ENCODE measurements at places on chromosomes 5 and 9.
A peak's percentile ranks its signal among the peaks of the same experiment; 100 is the strongest.

GRCh38 chr9:1878811-1879210, 136.3 kb upstream of the SMARCA2 start:
- no peak for DNase-seq

GRCh38 chr9:123368023-123368422, 12.0 kb downstream of the CRB2 start:
- DNase-seq = no peak

GRCh38 chr9:71929223-71929622, 17.8 kb downstream of the C9orf85 start:
- DNase-seq = no peak

GRCh38 chr5:12330381-12330780, 426.1 kb upstream of the CTNND2 start:
- no peak for DNase-seq

DNA sequence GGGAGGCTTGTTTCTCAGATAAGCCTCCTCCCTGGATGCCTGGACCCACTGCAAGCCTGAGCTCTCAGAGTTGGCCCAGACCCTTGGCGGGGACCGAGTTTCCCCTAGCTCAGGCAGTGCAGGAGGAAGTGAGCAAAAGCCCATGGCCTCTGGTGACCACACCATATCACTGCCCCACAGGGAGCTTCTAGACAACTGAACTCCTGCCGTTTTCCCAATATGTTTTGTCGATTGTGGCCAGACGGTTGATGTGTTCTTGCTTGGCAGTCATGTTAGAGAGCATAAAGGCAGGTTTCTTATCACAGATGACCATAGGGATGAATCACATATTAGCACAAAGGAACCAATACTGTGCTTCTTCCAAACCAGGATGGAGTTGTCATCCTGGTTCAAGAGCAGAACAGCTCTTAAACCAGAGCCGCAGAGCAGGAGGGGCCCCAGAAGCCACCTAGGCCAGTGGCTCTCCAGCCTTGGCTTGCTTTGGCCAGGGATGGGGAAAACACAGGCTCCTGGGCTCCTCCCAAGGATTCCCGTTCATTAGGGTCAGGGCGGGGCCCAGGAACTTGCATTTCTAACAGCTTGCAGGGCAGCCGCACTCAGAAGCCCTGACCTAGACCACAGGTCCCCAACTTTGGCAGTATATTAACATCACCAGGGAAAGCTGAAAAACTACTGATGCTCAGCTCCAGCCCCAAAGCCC, 113.1 kb upstream of the TBC1D2 start:
- no peak for DNase-seq

DNA sequence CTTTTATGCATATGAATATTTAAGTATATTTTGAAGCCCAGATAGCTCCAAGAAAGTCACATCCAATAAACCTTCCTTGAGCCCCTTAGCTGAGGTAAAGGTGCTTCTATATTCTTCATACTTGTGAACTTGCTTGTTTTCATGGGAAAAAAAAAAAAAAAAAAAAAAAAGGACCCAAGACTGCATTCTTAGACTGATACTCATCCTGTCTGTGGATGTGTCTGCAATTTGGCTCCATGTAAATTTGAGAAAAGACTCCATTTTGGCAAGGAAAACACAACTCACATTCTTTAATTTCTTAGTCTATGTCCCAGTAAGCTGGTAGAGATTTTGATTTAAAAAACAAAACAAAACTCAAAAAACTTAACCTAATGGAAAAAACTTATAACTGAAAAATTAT, 238.3 kb downstream of the FBXL17 start:
- no peak for DNase-seq

- no peak for DNase-seq
Measured at GRCh38 chr5:170095646-170096045, 10.1 kb upstream of the FOXI1 start.

GRCh38 chr9:116009420-116009819, 144.2 kb upstream of the PAPPA start:
- no peak for DNase-seq

- DNase-seq = no peak
Measured at GRCh38 chr9:117979914-117980313, 275.7 kb downstream of the TLR4 start.

DNA sequence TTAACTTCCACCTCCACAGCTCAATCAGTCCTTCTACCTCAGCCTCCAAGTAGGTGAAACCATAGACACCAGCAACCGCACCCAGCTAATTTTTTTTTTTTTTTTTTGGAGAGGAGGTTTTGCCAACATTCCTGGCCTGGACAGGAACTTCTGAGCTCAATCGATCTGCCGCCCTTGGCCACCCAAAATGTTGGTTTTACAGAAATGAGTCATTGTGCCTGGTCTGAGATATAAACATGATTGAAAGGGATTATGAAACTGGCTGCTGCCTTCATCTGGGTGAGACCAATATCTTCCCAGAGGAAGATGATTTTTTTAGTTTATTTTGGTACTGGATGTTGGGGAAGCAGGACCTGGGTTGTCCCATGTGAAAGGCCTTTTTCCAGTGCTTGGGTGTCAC, 9.2 kb downstream of the TAF11L12 start:
- DNase-seq = no peak

GRCh38 chr9:77752554-77752953, 104.4 kb upstream of the GNA14 start:
- no peak for DNase-seq

- DNase-seq = no peak
Measured at GRCh38 chr5:74167206-74167929, 473.2 kb downstream of the ENC1 start.

GRCh38 chr5:13480834-13481233, 463.7 kb downstream of the DNAH5 start:
- DNase-seq = no peak

- peak; percentile 79 for DNase-seq
Measured at GRCh38 chr9:113580041-113580953, 116.8 kb downstream of the RGS3 start.

GRCh38 chr9:87020169-87020950, 73.1 kb upstream of the GAS1 start:
- no peak for DNase-seq

DNA sequence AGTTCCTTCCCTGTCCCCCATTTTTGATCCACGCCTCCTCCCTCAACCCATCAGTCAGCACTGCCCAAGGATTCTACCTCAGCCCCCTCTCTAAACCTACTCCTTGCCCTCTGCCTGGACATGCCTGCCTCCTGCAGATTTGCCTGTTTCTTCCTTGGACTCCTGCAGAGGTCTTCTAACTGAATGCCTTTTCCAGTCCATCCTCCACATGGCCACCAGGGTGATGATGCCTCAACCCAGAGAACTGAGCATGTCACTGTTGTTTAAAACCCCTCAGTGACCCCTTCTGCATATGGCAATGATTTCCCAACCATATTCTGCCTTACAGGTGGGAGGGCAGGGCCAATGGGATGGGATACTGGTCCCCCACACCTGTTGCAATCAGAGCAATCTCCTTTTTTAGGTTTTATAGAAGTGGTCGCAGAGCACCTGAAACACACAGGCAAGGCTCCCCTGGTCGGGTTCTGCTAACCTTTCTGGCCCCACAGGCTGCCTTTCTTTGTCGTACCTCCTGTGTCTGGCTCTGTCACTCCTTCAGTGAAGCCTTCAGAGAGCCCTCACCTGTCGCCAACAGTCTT, 9.3 kb downstream of the PHYKPL start:
- DNase-seq = no peak

DNA sequence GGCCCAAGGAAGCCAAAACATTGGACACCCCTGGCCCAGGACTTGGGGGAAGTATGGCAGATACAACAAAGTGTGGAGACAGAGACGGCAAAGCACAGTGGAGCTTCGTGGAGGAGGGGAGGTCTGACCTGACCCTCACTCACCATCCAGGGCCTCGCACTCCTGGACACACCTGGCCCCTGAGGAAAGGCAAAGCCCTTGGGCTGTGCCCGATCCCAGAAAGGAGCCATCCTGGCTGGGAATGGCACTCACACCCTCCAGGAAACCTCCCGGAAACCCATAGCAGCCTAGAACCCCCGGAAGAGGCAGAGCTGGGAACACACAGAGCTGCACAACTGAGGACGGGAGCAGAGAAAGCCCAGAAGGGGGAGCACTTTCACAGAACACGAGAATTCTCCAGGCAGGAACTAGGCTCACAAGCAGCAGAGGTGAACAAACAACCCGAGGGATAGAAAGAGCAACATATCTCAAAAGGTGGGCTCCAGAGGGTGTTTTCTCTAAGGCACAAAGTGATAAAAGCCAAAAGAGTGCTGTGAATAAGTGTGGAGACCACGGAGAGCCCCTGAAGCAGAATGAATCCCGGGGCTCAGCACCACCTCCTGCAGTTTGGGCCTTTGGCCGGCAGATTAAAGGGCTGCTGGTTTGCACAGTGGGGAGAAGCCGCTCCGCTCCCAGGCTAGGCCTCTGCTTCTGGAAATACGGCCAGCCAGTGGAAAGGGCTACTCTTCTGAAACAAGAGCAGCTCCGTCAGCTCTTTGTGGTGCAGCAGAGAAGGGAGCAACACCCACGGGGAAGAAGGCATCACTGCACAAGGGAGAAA, 108.2 kb downstream of the UBE2R2 start:
- peak; percentile 18 for DNase-seq

- DNase-seq = peak; percentile 37
Measured at GRCh38 chr9:96232539-96233241, 69.3 kb downstream of the HSD17B3 start.

DNA sequence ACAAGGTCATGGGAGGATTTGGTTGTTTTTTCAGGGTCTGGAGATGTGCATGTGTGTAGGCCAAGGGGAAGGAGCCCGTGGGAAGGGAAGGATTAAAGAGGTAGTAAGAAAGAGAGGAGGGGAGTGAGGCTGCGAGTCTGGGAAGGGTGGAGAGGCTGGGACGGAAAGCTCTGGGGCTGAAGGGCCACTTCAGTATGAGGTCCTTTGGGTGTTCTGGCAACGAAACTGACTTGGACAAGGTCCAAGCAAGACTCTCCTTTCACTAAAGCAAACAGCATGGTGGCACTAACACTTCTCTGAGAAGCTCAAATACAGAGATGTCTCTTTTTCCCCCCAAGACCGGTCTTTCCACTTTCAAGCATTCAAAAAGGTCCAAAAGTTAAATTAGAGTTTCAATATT, 394.5 kb downstream of the ARHGEF28 start:
- no peak for DNase-seq

DNA sequence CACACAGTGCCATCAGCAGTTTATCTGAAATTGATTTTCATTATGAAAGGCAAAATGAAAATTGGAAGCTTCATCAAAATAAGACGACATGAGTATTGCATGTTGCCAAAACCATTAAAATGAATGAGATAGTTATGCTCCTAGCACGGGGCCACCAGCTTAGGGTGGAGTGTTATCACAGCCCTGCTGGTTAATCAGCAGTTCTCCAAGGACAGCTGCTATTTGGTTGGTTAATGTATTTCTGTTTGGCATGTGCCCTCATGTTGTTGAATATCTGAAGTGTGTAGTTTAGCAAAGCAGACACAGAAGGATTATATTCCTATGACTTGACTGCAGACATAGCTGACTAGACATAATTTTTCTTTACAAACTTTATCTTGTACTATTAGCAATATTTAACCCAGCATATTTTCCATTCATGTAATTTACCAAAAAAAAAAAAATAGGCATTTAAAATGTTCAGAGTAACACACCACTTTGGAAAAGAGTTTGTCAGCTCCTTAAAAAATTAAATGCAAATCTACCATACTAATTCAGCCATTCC, 98.6 kb upstream of the PIK3R1 start:
- no peak for DNase-seq

- DNase-seq = no peak
Measured at GRCh38 chr5:58383448-58383847, 76.4 kb downstream of the PLK2 start.

DNA sequence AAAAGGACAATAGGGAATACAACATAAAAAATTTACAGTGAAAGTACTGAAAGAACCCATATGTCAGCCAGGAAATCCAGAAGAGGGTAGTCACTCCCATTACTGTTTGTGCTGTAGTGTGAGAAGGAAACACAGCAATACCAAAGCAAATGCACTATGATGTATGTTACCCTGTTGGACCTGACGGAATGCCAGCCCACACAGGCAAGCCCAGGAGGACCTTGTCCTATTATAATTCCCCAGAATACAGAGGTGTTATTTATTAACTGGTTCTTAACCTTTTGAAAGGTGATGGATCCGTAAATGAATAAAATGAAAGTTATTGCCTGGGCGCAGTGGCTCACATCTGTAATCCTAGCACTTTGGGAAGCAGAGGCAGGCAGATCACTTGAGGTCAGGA, 79.0 kb downstream of the GDA start:
- no peak for DNase-seq

DNA sequence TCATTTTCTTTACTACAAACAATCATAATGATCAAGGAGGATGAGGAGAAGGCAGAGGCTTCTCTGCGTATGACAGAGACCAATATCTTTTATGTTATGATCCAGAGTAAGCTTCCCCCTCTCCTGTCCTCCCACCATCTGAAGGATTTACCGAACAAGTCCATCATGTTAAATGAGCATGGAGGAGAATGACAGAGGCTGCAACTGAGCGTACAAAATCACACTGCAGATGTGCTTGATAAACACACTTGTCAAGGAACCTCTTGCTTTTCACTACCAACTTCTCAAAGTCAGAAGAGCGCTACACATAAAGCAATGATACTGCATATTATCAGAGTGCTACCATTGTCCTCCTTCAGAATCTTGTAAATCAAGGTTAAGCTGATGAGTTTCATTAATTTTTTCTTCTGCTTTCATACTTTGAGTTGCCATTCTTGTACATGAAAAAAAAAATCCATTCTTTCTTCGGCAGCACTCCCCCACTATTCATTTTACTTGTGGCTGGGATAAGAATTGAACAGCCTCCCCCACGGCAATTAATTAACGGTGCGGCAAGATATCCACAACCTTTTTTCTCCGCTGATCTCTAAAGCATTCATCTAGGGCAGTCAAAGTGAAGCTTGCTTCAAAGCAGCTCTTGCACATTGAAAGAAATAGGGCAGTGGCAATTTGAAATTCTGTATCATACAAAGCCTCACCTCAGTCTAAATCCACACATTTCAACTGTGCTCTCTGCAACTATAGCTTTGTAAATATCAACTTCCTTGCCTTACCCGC, 673.9 kb upstream of the DMAC1 start:
- DNase-seq = no peak

DNA sequence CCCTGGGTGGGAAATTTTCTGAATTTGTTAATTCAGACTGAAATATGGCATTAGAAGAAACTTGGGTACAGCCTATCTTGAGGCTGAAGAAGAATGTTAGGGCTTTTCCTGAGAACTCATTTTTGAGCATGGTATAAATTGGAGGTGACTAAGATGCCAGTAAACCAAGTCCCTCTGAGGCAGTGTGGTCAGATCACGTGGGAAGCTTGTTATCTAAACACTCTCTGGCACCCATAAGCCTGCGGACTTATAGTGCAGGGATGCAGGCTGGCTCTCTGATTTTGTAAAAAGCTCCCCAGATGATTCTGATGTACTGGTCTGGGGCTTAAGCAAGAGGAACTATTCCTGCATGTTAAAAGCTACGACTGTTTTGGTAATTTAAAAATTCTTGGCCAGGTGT, 34.3 kb downstream of the MTMR12 start:
- DNase-seq = peak; percentile 11

DNA sequence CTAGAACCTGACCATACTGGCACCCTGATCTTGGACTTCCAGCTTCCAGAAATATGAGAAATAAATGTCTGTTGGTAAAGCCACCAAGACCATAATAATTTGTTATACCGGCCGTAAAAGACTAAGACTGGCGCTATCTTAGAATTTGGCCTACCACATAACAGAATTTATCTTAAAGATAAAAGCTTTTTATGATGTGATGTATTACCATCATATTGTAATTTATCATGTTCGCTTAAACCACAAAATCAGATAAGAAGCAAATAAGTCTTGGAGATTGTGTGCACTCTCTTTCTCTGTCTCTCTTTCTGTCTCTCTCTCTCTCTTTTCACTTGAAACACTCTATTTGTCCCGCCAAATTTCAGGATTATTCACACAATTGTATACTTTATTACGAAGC, 35.6 kb downstream of the FST start:
- no peak for DNase-seq

GRCh38 chr5:90406466-90406865, 3.1 kb downstream of the CETN3 start:
- DNase-seq = no peak

Measured in activated CD4-positive, alpha-beta T cell treated with anti-CD3 and anti-CD28 coated beads, Interleukin-2, amount 50 U/mL, for 48 hours (primary cell).